ENCODE measurements at places on chromosomes 2 and 18.

GRCh38 chr2:122660786-122661634 lies 905.6 kb downstream of the TSN start:
- no peak for DNase-seq

- no peak for DNase-seq
Observed at GRCh38 chr2:21727101-21727500, 603.3 kb downstream of the TDRD15 start.

DNA sequence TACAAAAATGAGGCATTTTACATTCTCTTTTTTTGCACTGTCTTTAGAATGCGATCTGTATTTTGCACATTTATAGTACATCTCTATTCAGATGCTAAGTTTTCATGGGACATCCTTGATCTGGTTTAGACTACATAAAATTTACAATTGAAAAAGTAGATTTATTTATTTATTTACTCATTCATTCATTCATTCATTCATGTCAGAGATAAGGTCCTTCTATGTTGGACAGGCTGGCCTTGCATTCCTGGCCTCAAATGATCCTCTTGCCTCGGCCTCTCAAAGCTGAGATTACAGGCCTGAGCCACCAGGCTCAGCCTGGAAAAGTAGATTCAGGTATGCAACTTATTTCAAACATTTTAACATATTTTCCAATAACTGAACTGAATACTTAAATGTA lies 16.0 kb upstream of the DCTN1 start:
- DNase-seq: no peak

GRCh38 chr2:6423944-6424343 lies 441.8 kb downstream of the CMPK2 start:
- no peak for DNase-seq

DNA sequence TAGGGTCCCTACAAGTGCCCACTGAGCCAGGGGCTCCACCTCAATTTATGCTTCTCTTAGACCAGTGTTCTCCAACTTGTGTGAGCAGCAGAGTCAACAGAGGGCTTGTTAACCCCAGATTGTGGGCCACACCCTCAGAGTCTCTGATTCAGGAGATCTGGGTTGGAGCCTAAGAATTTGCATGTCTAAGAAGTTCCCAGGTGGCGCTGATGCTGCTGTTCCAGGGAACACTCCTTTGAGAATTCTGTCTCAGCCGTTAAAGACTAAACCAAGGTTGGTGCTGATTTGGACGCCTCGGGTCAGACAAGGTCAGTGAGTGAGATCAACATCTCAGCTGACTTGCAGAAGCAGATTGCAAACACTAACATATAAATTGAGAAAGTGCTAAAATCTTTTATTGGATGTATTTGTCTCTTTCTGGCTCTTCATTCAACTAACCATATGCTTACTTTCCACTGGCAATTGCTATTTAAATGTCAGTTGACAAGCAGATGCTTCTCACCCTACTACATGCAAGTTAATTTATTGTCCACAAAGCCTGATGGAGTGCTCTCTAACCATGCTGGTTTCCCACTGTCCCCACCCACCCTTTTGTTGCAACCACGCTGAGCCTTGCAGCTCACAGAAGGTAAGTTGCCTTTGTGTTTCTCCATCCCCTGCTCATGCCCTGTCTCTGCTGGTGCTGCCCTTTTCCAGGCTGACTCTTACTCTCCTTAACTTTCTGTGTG lies 31.5 kb downstream of the LYPD1 start:
- no peak for DNase-seq

All from activated CD8-positive, alpha-beta memory T cell treated with anti-CD3 and anti-CD28 coated beads, Interleukin-2, amount 50 U/mL, for 48 hours (primary cell).